Naive thymus-derived CD4-positive, alpha-beta T cell (primary cell): ENCODE measurements at places on chromosomes 2 and 18.

DNA sequence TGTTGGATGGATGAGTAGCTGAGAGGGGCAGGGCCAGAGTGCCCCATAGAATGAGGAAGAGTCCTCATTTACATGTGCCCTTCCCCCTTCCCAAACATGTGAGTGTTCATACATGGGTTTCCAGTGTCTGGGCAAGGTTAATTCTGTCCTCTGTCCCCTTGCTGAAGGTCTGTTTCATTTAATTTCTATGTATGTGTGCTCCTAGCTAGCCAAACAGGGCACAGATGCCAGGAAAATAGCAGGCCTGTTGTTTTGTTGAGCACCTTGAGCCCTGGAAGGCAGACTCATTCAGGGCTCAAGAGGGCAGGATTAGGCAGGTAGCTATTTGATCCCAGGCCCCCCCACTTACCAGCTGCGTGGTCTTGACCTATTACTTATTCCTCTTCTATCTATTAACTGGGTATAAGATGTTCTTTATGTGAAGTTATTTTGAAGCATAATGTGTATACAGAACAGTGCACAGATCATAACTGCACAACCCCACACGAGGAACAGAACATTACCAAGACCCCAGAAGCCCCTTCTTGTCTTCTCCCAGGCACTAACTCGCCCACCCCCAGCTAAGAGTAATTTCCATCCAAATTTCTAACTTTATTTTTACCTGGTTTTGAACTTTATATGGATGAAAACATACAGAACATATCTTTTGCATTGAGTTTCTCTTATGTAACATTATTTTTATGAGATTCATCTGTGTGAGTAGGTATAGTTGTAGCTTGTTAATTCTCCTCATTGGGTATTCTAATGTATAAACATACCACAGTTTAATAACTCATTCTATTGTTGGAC is 164.3 kb downstream of the RPIA start:
- no peak for DNase-seq

- no peak for DNase-seq
These were observed 124.6 kb downstream of the VIT start for GRCh38 chr2:36820942-36821605.

GRCh38 chr2:102034683-102035548 is 43.2 kb downstream of the IL1R2 start:
- no peak for DNase-seq

DNA sequence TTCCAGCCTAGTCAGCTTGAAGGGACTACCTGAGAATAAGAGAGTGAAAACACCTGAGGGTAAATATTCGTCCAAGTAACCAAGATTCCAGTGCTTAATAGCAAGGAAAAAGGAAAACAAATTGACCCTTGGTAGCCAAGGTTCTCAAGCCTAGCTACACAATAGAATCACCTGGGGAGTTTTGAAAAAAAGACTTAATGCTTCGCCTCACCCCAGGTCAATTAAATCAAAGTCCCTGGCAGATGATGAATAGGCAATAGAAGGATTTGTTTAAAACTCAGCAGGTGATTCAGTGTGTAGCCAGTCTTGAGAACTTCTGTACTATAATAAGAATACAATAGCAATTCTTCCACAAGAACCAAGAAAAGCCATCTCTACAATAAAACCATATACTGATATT is 500.2 kb downstream of the XIRP2 start:
- DNase-seq: no peak

- no peak for DNase-seq
These were observed 571 bp downstream of the EEF1B2 start for GRCh38 chr2:206160125-206160806.

- no peak for DNase-seq
These were observed 145.4 kb downstream of the RTN4 start for GRCh38 chr2:54904836-54905235.

- no peak for DNase-seq
These were observed 48.2 kb upstream of the PAPOLG start for GRCh38 chr2:60707750-60708371.

- no peak for DNase-seq
These were observed 143.5 kb upstream of the TPO start for GRCh38 chr2:1269812-1270211.

DNA sequence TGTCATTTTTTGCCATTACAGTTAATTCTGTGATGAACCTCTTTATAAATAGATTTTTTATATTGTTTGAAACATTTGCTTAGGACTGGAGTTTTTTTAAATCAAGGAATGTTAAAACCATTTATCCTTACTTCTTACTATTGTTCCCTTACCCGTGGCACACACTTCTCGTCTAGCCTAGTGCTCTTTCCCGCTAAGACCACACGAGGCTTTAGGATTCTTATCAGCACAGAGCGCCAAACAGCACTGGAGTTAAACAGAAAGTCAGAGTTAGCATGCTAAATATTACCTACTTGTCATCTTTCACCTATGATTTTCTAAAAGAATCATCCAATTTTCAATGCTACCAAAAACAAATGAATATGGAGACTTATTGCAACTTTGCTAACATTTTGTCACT is 112.6 kb downstream of the TMEFF2 start:
- DNase-seq: no peak

DNA sequence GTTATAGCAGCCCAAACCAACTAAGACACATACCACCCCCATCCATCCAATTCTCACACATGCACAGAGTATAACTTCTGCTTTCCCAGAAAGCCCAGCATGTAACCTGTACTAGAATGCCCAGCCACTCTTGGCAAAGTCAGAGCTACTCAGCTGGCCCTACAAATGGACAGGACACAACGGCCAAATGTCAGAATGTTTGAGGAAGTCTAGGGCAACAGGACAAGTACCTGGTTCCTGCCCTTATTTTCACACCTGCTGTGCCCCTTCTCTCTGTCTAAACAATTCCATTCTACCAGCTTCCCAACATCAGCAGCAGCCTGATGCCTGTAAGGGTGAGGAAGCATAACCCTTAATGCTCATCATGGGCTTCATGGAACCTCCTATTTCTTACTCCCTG is 15.1 kb upstream of the BZW1 start:
- no peak for DNase-seq

- no peak for DNase-seq
These were observed 10.9 kb downstream of the WIPF1 start for GRCh38 chr2:174586418-174587295.

GRCh38 chr18:42549596-42549995 is 565.9 kb downstream of the RIT2 start:
- DNase-seq: no peak

GRCh38 chr2:227761740-227762476 is 16.2 kb downstream of the SCYGR8 start:
- DNase-seq: no peak

DNA sequence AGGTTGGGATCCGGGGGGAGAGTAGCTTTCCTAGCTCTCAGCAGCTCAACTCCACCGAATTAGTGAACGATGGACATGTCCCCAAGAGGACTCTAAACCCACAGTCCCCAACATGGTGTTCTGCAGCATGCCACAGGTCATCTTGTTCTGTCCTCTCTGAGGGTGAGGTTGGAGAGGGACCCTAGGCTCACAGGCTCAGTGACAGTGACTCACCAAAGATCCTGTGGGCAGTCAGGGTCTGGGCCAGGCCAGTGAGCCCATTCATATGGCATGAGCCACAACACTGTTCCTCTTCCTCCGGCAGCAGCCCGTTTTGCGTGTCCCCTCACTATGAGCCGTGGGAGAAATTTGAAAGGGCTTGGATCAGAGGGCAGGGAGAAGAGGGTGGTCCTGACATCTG is 2.8 kb upstream of the SLC20A1 start:
- no peak for DNase-seq

DNA sequence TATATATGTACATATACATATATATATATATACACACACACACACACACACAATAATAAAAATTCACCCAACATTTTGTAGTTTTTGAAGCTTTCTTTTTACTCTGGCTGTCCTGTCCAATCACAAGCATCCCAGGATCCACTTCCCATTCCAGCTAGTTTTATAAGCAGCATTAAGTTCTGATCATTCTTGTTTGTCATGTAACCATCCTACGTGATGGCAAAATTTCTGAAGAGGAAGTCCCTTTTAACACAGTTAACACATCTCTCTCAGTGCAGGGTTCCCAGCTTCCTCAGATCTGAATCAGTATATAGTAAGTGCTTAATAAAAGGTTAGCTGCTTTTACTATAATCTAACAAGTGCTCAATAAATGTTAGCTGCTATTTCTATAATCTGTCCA is 26.4 kb downstream of the MYOM1 start:
- DNase-seq: no peak

DNA sequence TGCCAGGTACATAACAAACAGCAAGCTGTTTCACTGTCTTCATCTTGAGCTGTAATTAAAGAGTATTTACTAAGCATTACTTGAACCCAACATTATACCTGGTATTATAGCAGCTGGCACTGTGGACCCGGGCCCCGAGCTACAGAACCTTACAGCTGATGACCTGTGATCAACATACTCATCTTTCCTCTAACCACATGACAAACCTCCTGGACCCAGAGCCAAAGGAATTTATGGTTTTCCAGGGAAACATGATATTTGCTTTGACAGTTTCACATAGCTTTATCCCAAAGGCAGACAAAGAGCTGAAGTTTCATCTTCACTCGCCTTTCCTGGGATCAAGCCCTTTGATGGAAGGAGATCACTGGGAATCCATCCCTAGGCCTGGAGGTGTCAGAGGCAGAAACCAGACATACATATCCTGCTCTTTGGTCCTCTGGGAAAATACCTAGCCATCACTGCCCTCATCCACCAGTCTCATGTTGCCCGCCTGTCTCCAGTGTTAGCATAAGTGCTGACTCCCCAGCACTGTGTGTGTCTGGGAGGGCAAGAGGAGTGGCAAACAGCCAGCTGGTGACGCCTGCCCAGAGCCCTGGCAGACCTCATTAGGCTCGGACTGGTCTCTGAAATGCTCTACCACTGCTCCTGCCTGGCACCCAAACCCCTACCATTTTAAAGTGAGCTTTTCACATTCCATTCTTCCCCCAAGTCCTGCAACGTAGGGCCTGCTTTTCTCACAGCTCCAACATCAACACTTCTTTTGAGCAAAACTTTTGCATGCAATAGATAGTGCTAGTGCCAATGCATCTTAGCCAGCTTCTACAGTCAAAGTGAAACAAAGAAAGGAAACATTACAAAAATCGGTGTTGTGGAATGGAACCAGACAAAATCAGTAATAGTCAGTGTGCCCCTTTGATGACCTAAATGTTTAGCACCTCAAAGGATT is 138.8 kb upstream of the CTAGE1 start:
- DNase-seq: no peak

- DNase-seq: no peak
These were observed 237.0 kb downstream of the ZNF804A start for GRCh38 chr2:184835398-184835715.

DNA sequence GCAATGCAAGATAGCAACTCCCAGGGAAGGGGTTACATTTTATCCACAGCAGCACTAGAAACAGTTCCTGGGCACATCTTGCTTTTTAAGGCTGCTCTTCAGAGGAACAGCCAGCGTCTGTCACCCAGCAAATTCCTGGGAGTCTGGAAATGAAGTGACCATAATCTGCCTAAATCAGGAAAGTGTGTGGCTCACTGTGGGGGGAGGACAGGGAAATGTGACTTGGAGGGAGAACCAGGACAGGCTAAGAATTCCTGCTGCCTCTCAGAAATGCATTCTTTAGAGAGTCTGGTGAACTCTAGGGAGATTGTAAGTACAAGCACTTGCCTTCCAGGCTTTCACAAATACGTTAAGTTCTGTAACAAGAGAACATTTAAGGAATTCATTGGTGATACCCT is 364.3 kb upstream of the SPHKAP start:
- no peak for DNase-seq

DNA sequence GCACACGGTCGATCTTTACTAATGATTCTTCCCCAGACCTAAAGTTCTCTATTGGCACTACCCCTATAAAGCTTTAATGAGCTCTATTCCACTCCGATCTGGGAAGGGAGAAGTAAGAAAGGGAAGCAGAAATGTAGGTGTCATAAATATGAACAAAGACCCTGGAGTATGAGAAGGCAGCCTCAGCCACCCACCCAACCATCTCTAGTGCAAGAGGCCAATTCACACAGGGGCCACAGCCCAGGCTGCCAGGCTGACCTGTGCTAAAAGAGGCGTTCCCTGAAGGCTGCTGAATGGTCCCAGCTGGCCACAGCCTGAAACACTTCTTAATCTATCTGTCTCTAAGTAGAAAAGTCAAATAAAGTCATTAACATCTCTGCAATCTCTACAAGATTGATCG is 60.1 kb upstream of the ACTR3 start:
- no peak for DNase-seq

- DNase-seq: no peak
These were observed 79.7 kb downstream of the RRM2 start for GRCh38 chr2:10202131-10202665.

- no peak for DNase-seq
These were observed 13.0 kb downstream of the SIGLEC15 start for GRCh38 chr18:45838302-45839070.

- no peak for DNase-seq
These were observed at the start of gene TFPI for GRCh38 chr2:187554011-187554703. Gene TFPI, minus strand, starts transcription at chr2:187554435. Its CDS starts 50,667 bp downstream, at chr2:187503768.

GRCh38 chr2:109448946-109449788 is 164.6 kb downstream of the SEPTIN10 start:
- no peak for DNase-seq
